ENCODE measurements at places on chromosomes 11 and 22.

DNA sequence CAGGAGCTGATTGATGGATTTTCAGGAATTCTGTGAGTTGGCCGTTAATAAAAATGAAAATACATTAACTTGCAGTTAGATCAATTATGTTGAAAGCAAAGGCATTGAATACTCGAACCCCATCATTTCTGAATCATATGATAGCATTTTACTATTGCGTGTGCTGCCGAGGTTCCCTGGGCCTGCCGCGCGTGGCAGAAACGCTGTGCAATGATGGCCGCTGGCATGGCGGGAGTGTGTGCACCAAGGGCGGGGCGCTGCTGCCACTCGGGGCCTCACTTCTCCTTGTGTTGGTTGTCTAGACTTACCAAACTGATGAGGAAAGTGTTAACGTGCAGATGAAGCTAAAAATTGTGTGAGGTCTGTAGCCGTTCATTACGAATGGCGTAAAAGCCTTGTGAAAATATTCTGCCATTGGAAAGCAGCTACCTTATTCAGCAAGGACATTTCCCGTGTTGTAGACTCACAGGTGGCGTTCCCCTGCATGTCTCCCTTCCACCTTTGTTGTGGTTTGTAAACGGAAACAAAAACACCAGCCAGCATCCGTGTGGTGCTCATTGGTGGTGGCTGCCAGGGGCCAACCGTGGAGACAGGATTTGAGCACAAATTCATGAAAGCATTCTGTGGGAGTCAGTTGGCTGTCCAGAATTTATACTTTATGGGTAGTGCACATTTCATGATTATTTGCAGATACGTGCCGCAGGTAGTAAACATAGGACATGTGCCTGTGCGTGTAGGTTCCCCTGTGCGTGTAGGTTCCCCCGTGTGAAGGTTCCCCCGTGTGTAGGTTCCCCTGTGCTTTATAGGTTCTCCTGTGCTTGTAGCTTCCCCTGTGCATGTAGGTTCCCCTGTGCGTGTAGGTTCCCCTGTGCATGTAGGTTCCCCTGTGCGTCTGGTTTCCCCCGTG lies 5.9 kb upstream of the GRAMD4 start:
- no peak for DNase-seq

GRCh38 chr11:89347071-89347470 lies 144.1 kb downstream of the NOX4 start:
- no peak for DNase-seq

DNA sequence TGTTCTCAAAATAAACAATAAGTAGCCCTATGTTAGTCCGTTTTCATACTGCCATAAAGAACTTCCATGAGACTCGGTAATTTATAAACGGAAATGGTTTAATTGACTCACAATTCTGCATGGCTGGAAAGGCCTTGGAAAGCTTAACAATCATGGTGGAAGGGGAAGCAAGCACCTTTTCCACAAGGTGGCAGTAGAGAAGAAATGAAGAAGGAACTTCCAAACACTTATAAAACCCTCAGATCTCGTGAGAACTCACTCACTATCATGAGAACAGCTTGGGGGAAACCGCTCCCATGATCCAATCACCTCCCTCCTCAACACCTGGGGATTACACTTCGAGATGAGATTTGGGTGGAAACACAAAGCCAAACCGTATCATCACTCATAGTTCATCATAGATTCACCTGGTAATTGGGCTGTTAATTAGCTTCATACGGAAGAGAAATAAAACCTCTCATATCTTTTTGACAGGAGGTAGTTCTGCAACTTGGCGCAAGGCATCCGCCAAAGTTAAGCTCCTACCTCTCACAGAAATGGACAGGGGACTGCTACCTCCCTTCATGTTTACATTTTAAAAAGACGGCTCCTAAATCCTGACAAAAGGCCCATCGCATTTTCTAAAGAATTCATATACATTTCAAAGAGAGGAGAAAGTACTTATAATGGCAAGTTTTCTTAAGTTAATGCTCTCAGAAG lies 49.0 kb downstream of the MUC15 start:
- DNase-seq: peak; percentile 17

DNA sequence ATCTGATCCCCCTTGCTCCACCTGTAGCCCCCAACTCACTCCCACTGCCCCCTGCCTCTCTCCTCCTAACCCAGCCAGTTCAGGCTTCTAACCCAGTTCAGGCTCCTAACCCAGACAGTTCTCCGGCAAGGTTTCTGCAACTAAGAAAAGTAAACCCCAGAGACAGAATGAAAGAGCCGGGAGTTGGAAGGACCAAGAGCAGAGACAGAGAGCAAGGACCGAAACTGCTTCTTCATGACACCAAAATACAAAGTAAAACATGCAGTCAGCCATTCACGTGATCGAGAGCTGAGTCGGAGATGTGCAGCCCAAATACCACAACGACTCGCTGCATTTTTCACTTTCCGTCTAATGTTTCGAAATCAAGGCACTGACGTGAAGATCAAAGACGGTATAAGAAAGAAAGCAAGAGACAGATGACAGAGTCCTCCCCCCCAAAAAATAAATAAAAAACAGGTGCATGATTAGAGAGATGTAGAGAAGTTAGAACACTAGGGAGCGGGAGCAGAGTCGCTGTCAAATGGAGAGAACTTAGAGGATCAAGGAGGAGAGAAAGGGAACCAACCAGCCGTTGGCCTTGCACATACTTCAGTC lies 884 bp downstream of the IL10RA start:
- DNase-seq: no peak

DNA sequence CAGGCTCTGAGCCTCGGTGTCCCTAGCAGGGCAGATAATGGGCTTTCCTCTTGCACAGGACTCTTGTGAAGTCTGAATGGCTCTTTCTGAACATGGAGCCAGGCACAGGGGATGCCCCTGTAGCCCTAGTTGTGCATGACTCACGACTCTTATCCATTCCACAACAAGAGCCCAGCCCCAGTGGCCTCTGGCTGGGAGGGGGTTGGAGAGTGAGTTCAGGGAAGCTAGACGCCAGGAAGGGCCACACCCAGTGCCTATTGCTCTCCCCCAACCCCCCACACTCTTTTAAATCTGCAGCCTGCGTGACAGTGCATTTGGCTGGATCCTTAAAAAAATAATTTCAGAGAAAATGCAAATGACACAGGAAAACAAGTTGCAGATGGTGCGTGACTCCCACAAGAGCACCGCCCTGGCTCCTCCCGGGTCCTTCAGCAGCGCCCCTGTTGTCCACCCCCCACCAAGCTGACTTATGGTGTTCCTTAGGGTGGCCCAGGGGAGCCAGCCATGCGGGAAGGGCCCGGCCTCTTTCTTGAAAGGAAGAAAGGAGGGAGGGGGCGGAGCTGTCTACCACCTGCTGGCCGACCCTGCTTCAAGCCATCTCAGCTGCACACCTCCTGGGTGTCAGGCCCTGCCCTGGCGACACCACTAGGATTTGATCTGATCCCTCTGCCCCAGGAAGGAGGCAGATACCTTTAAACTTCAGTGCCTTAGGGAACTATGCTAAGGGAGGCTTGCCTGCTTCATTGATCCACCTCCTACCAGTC lies 74.7 kb downstream of the MN1 start:
- DNase-seq: peak; percentile 88

GRCh38 chr11:12543596-12544415 lies 130.4 kb upstream of the TEAD1 start:
- DNase-seq: no peak

- DNase-seq: no peak
These were observed 11.7 kb upstream of the C1QTNF6 start for GRCh38 chr22:37199760-37200108.

- DNase-seq: peak; percentile 69
These were observed 74.6 kb upstream of the TEAD1 start for GRCh38 chr11:12599408-12600143.

- DNase-seq: no peak
These were observed 13.6 kb downstream of the CD44 start for GRCh38 chr11:35152575-35152974.

DNA sequence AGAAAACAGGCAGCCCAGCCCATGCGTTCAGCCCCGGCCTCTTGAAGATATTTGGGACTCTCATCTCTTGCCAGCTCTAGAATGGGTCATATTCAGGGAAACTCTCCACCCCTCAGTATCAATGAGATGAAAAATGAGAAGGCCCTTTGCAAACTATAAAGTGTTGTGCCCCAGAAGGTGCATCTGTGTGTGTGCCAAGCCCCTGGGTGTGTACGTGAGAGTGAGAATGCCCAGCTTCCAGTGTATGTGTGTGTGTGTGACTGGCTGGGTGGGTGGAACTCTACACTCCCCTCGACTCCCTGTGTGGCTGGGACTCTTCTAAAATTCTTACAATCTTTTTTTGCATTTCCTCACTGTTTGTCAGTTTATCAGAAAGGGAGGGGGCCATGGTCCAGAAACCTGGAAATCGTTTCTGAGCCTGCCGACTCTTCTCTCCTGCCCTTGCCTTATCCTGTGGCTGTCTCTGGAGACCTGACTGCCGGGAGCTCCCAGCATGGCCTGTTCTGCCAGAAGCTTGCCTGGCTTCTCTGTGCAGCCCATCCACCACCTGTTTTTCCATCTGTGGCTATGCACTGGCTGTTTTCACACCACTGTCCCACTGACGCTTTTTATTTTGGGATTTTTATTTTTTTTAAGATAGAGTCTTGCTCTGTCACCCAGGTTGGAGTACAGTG lies 1.2 kb downstream of the P2RY6 start:
- DNase-seq: no peak

- no peak for DNase-seq
These were observed 61.6 kb downstream of the DSCAML1 start for GRCh38 chr11:117735350-117735977.

DNA sequence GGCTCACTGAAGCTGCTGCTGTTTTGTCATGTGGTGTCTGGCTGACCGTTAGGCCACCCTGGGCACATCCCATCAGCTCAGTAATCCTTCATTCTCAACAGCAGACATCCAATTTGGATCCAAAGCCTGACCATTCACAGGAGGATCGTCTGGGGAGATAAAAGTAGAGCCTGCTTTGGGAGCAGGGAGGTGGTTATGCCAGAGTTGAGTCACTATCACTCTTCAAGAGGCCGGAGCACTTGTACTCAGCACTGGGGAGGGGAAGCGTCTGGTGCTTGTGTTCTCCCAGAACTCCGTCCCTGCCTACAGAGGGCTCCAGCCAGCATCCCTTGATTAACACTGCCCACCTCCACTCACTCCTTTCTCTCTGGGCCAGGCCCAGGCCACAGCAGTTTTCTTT lies 382.6 kb downstream of the OPCML start:
- DNase-seq: no peak

DNA sequence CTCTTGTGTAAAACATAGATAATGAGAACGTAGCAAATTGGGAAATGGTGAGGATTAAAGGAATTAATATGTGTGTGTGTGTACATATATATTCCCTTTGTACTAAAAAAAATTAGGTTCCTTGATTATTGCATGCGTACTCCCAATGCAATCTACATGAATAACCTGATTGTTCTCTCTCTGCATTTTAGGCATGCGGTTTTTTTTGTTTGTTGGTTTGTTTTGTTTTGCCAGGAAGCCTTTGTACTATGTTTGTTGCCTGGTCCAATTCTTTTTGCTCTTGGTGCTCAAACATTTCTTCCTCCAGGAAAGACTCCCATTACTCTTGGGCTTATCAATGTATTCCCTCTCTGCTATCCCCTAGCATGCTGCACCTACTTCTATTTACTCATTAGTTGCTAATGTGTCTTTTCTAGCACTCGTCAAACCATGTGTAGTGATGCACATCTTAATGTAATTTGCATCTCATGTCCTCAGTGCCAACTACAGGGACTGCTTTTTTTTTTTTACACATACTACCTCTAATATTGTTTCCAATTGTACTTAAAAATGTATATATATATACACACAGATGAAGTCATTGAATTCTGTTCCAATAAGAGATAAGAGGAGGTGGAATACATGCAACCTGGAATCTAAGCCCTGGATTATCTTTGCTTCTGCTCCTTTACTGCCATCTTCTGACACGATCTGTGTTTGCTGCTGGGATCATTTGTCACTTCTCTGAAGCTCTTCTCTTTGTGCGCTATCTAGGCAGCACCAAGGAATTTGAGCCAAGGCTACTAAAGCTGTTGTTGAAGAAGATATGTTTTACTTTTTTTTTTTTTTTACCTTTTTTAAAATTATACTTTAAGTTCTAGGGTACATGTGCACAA lies 197.2 kb upstream of the ANO3 start:
- no peak for DNase-seq

DNA sequence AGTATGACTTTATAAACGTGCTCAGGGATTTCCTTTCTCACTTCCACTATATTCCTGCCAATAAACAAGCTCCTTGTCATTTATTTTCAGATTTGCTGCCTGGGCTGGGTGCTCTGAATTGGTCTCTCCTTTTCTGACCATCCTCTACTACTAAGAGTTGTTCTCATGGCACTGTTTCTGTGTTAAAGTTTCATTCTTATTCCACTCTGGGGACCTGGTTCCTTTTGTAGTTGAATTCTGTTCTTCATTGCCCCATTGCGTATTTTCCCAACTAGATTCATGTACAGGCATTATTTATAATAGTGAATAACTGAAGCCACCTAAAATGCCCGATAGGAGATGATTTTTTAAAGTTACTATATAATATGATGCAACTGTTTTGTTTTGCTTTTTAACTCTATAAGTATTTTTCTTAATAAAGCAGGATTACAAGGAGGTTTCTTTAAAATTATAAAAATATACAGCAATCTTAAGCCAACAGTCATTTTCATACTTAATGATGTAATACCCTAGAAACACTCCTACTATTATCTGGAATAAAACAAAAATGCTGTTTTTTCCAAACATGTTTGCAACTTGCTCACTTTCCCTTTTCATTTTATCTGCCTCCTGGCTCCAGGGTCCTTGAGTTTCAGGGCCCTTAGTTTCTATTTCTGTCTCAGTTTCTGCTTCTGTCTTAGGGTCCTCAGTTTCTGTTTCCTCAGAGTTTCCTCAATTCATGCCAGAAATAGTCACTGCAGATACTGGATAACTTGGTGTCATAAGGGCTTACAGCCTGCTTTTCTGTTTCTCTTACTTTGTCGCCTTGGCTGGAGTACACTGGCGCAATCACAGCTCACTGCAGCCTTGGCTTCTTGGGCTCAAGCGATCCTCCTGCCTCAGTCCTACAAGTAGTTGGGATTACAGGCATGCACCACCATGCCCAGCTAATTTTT lies 9.8 kb upstream of the FUT4 start:
- peak; percentile 9 for DNase-seq

GRCh38 chr11:96086111-96086510 lies 162.2 kb upstream of the MTMR2 start:
- no peak for DNase-seq

- DNase-seq: peak; percentile 61
These were observed 49.3 kb downstream of the SCUBE1 start for GRCh38 chr22:43293655-43294392.

All from erythroblast (primary cell).